ENCODE measurements at places on chromosomes 1 and 21.

DNA sequence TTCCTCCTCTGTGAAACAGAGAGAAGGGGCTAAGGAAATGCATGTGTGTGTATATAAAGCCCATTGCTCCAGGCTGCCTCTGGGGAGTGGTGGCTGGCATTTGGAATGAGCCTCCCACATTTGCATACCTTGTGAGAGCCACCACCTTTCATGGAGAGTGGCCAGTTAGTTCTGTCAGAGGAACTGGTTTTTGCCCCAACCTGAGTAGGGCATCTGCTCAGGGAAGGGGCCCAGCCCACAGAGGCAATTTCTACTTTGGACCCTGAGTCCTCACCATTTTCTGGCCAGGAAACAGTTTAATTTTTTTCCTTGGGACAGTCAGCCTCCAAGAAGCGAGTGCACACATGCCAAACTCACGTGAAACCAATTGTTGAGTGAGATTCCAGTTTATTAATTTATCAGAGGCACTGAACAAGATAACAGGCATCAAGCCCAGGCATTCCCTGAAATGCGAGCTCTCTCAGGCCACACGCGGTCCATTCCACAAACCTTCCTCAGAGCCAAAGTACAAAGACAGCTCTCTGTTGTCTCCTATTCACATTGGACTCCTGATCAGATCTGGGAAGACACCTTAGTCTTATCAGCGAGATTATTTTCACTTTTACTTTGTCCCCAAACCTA is 1.0 kb upstream of the SLC6A9 start:
- no peak for DNase-seq

GRCh38 chr1:60427194-60427593 is 353.6 kb upstream of the C1orf87 start:
- DNase-seq, result no peak

- DNase-seq, result no peak
These were observed 106.1 kb upstream of the BMP8A start for GRCh38 chr1:39385067-39385988.

DNA sequence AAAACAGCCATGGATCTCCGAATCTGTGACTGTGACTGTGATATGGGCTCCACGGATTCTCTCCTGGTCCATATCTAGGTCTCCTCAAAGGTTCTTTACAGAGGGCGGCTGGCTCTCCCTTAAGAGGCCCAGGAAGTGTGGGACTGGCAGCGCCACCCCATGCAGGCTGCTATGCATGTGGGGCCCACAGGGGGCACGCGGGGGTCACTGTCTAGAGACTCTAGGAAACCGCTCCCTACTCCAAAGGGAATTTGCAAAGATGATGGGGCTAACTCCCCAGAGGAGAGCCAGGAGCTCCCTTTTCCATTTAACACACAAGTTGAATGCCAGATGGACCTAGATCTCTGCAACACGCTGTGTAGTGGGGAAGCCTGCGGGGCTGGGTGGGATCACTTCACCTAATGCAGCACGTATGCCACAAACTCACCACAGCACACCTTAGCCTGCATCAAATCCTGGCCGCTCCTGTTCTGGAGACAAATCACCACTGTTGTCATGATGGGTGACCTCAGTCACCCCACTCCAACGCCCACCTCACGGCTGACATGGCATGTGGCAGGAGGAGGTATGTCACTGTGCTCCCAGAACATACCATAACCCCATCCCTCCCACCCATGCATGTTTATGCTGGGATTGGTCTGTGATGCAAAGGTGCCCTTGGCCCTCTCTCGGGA is 61.7 kb downstream of the SLC45A1 start:
- no peak for DNase-seq

DNA sequence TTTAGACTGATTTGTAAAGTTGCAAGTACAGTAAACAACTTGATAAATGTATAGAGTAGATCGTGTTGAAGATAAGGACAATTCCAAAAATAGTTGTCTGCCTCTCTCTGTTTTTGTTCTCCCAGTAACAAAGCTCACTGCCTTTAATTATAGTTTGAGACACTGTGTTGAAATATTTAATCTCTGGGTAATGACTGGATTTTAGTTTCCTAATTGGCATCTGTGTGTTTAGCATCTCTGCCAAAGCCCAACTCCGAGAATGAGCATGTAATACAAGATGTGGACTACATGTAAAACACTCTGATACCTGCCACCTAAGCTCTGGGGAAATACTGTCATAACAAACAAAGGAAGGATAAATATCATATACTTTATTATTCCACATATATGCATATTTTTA is 27.7 kb upstream of the SDE2 start:
- DNase-seq, result no peak

DNA sequence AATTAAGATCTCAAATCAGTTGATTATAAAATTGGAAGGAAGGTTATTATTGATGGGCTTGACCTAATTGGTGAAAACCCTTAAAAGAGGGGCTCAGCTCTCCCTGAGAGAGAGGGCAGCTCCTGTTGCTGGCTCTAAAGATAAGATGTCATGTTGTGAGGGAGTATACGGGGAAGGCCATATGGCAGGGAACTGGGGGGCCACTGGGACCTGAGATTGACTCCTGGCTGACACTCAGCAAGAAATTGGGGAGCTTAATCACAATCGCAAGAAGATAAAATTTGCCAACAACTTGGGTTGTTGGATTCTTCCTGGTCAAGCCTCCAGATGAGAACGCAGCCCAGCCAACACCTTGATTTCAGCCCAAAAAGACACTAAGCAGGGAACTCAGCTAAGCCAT is 69.7 kb upstream of the KCNJ6 start:
- DNase-seq, result no peak

GRCh38 chr1:213227458-213227857 is 176.4 kb downstream of the RPS6KC1 start:
- DNase-seq, result no peak

DNA sequence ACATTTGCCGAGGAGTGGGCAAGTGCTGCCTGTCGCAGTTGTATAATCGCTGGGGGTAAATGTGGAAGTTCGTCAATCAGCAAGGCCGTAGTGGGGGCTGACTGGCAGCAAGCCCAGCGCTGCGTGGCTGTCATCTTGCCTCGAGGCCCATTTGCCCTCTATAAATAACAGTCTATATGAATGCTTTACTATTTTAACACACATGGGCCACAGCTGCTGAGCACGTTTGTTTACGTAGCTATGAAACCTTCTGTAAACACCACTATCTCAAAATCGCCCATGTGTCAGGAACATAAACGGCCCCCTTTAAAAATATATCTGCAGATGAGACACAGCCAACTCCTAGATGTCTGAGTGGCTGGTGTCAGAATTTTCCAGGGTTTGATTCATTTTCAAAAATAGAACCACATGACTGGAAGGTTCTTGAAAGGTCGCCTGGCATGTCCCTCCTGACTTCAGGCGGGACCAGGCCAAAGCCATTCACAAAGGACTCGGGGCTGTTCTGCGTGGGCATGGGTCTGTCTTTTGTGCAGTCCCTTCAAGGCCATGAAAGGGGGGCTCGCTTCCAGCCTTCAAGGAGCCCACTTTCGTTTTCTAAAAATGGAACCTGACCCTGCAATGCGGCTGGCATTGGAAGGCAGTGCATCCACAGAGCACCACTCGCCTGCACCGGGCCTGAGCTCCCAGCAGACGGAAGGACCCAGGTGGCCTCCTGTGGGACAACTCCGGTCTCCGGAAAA is 205.5 kb downstream of the KCNJ6 start:
- no peak for DNase-seq

DNA sequence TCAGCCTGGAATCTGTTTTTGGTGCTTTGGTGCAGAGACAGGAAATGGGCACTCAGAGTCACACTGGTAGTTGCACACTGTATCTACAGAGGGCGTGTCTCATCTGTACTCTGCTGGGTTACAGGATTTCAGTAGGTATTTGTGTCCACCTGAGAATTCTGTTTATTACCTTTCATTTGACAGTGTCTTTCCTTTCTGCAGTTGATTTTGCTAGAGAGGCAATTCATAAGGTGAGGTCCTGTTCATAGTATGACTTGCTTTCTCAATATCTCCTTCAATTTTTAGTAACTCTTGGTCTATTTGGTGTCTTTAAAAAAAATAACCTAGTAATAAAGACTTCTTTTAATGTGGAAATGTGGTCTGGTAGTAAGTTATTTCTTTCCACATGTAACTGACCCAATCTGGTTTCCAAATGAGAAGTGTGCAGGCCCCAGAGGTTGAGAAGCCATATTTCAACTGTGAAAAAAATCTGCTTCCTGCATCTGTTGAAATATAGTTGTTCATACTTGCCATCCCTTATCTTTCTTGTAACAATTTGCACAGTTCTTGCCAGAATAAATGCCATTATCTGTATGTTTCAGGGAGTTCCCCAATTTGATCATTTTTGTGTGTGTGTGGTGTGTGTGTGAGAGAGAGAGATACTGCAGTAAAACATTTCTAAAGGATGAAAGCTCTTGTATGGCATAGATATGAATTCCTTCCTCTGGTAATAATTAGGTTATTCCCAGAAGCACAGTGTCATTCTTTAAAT is 78.4 kb upstream of the DNAJC6 start:
- DNase-seq, result no peak
